NCI-H2081 treated with DMSO at 0.1 percent for 48 hours (cell line): ENCODE measurements at places on chromosomes 6 and 20.

- DNase-seq = no peak
These were observed 18.7 kb downstream of the SESN1 start for GRCh38 chr6:109075934-109076333.

DNA sequence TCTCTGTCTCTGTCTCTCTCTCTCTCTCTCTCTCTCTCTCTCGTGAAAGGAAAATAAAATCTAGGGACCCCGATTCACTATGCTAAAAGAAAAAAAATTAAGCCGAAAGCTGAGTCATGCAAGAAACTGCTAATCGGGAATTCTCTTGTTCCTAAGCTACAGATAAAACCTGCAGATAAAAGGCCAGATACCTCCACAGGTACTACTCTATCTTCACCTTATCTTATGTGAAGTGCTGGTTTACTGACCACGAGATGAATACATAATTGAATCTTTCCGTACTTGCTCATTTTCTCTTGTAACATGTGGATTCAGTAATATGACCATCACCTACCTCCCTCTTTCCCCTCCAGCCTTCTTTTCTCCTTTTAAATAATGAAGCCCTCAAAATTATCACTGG is 120.5 kb downstream of the RFX6 start:
- DNase-seq = no peak

- DNase-seq = no peak
These were observed 10.5 kb downstream of the ANKRD66 start for GRCh38 chr6:46757214-46757596.

- DNase-seq = no peak
These were observed 650 bp upstream of the TTK start for GRCh38 chr6:80003826-80004172.

DNA sequence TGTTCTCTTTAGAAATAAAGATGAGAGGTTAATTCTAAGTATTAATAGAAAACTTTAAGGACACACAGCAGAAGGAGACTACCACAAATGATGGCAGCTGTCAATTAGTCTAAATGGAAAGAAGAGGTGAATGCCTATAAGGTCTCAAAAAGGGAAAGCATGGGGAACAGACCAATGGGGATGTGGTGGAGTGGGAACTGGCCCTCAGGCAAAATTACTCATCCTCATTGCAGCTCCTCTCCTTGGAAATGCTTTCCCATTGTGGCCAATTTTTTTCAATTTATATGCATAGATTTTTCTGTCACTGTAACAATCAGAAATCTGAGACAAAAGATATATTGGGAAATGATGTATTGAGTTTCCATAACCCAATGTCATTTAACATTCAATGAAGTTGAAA is 222.9 kb upstream of the DEFB112 start:
- DNase-seq = no peak

- DNase-seq = no peak
These were observed 19.5 kb downstream of the KIF3B start for GRCh38 chr20:32296819-32297420.

DNA sequence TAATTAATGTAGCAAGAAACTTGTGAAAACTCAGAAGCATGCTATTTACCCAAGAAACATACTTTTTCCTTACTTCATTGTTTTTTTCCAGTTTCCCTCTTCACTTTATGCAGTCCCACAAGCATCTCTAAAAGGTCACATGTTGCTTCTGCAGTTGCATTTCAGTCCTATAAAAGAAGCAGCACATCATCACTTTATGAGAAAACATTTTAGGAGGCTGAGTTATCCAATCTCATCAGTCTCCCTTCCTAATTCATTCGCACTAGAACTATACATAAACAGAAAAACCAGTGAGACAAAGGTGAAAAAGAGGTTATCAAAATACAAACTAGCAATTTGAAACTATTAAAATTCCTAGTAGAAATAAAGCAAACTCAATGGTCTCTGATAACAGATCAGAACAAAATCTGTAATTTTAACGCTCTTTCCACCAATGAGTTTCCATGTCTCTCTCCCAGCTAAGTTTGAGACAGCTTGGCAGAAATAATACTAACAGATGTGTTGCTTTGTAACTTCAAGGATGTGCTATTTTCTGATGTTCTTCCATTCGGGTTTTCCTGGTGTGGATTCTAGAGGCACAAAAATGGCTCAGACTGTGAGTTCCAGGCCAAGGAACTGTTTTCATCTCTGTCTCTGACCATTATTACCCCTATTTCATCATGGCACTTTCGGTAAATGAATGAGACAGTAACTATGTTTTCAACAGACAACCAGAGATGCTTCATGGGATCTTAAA is 48.4 kb downstream of the ZHX3 start:
- no peak for DNase-seq

DNA sequence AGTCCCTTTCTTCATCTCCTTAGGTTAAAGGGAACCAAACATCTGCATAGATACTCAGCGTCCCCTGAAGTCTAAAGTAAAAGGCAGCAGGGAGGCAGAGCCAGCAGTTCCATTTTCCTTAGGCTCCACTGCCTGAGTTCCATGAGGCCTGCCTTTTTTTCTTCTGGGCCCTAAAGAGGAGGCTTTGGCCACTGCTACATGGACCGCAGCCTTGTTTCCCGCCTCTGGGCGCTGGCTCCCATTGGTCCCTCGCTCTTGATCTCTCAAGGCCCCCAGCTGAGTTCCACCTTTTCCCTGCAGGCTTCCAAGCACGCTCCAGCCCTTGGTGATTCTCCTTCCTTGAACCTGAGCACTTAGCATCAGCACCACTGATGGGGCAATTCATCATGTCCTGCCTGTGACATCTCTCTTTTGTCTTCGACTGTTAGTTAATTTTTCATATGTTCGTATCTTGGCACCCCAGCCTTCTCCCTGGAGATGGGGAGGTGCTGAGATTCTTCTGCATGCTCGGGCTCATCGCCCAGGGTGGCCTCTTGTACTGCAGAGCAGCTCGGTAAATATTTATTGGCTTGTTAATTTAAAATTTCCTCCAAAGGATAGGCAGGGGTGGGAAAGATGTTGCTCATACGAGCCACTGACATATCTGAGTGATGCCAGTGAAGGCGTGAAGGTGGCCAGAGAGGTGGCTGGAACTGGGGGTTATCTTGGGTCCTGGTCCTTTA is 3.4 kb downstream of the MLN start:
- no peak for DNase-seq

DNA sequence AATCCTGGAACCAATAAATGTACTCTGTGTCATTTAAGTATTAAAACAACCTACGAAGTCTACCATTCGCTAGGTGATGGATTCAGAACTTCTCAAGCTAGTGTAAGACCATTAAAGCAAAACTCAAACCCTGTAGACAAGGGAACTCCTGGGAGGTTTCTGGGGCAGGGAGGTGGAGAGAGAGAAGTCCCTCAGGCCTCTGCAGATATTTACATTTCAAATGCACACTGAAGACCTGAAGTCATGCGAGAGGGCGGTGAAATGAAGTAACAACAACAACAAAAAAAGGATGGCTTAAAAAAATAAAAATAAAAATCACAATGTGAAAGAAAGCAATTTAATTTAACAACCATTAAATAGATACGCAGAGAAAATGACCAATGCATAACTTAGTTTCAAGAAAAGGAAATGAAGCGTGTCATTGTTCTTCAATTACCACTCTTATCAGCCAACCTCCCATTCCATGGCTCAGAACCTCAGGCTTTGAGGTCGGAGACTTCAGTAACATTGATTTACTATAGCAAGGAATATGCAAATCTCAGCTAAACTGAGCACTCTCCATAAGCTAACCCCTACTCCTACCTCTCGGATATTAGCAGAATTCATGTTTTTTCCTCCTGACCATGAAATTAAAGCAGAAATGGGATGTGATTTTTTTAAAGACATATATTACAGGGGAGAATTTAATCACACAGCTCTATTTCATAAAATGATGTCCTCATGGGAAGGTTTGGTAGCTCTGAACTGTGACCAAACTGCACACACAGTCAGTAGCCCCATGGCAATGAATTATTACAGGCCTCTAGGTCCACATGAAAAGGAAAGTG is 140.6 kb downstream of the KIF16B start:
- no peak for DNase-seq

DNA sequence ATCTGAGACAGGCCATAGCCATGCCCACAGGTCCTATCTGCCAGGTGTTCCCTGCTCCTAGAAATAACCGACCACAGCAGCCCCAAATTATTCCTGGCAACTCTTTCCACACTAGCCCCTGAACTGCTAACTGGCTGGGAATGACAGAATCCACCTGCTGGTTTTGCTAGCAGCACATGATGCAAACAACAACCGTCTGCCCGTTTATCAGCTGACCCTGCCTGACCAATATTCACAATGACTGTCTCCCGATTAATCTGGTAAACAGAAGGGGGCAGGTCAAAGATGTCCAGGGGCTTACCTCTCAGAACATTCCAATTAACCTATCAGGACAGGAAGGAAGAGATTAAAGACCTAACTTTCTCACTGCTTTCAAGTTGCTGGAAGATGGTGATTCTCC is 101.5 kb downstream of the NRSN1 start:
- no peak for DNase-seq

- no peak for DNase-seq
These were observed 70.4 kb downstream of the DOK5 start for GRCh38 chr20:54545676-54546358.

DNA sequence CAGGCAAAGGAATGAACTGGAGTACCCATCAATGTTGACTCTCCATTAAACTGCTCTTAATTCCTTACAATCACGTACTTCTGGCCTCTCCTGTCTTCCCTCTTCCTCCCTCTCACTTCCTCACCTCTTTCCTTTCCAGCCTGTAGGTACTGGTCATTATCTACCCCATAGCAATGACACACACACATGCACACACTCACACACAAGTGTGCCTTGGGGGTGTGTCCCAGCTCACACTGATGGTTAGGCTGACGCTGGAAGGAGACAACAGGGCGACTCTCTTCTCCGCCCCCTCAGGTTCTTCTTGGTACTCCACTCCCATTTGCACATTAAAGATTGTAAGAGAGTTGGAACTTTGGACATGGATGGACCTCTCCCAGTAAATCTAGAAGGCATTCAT is 14.0 kb upstream of the SERPINB9 start:
- no peak for DNase-seq

GRCh38 chr6:143525356-143525755 is 13.8 kb upstream of the FUCA2 start:
- no peak for DNase-seq

DNA sequence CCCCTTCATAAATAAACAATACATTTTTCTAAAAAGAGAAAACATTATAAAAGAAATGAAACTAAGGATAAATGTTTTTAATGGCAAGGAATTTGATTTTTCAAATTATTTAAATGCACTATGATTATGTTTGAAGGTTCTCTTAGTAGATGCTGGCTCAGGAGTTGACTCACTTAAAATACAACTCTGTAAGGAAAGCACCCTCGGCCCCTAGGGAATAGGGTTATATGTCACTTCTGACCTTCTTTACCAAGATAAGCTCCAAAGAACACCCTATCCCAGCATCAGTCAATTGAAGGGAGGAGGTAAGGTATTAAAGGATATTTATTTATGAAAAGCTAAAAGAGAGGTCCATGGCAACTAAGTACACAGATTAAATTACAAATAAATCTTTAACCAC is 6.8 kb downstream of the SNAP91 start:
- no peak for DNase-seq

- DNase-seq = no peak
These were observed 87.0 kb downstream of the HIVEP2 start for GRCh38 chr6:142857796-142858555.

DNA sequence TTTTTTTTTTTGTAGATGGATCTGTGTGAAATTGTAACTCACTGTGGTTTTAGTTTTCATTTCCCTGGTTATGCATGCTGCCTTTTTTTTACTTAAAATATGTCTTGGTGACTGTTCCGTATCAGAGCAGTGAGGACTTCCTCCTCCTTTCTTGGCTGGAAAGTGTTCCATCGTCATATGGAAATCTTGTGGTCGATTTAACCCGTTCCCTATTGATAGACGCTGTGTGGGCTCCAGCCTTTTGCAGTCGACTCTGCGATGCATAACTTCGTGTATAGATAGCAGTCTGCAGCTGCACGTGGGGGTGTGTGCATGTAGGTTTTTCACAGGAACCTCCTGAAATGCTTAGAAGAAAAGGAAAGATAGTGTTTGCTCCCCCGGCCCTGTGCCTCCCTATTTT is 28.1 kb upstream of the PNPLA1 start:
- no peak for DNase-seq

DNA sequence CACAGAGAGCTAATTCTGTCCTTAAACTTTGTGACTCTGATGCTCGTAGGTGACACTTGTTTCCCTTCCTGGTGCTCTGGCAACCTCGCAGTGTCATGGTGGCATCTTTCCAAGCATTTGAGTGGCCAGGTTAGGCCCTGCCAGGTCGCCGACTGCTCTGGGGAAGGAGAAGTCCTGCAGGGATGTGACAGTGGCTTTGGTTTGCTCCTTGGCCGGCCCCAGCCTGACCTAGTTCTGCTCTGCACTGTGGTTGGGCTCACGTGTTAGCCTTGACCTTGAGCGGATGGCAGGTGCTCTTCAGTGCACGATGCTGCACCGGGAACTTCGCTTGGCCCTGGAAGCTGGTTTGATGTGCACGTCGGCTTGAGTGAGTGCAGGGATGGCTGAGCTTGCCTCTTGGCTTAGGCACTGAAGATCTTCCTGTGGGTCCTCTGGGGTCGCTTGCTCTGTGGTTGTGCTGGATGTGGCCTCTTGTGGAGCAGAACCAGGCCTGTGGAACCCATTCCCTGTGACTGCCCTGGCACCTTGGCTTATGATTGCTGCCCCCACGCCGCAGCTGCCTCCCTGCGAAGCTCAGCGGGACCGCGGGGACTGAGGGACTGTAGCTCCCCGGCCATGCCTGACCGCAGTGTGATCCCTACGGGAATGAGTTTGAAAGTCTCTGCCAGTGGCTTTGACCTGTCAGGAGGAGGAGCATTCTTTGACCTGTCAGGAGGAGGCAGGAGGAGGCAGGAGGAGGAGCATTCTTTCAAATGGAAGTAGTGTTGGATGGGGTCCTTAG is 8.7 kb downstream of the OSBPL2 start:
- DNase-seq = no peak

DNA sequence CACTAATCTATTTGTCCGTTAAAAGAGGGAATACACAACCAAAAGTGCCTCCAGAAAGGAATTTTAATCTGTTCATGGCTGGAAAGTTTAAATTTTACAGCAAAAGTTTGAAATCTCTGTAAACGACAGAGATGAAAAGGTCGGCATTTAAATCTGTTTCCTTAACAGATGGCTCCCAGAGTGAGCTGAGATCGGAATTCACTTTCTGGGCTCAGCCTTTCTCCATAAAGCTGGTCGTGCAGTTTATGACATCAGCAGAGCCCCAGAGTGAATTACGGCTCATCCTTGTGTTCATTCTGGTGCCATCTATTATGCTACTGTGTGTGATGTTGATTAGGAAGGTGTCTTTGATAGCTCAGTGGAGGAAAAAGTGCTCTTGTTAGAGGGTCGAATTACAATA is 117.6 kb upstream of the ZFP64 start:
- DNase-seq = no peak

DNA sequence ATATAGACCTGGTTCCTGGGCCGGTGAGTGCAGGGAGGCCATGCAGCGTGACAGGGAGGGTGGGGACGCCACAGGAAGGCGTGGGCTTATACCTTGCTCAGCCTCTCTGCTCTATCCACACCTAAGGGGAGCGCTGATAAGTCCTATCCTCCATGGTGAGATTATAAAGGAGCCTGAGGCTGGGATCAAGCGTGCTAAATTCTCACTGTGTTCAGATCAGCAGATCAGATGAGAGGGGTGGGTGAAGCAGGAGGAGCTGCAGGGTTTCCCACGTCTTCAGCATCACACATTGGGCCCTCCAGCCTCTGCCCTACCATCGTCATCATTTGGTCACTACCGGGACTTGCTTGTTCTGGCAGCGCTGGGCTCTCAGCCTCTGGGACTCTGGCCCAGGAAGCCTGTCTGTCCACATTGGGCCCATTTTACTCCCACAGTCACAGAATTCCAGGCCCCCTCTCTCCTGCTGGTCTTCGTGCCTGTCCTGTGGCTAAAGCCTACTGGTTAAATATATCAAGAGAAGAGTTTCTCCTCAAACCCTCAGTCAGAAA is 29.1 kb upstream of the PDE10A start:
- no peak for DNase-seq
